IPS DF 19.7 (cell line): ENCODE measurements at places on chromosomes 2 and 18.

DNA sequence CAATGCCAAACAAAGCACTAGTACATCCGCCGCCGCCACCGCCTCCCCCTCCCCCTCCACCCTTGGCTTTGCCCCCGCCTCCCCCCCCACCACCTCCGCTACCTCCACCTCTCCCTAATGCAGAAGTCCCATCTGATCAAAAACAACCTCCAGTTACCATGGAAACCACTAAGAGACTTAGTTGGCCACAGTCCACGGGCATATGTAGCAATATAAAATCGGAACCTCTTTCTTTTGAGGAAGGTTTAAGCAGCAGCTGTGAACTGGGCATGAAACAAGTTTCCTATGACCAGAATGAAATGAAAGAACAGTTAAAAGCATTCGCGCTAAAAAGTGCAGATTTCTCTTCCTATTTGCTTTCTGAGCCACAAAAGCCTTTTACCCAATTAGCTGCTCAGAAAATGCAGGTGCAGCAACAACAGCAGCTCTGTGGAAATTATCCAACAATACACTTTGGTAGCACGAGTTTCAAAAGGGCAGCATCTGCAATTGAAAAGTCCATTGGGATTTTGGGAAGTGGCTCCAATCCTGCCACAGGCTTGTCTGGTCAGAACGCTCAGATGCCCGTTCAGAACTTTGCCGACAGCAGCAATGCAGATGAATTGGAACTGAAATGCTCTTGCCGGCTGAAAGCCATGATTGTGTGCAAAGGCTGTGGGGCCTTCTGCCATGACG lies 168.0 kb downstream of the ASXL3 start:
- DNase-seq, result no peak

DNA sequence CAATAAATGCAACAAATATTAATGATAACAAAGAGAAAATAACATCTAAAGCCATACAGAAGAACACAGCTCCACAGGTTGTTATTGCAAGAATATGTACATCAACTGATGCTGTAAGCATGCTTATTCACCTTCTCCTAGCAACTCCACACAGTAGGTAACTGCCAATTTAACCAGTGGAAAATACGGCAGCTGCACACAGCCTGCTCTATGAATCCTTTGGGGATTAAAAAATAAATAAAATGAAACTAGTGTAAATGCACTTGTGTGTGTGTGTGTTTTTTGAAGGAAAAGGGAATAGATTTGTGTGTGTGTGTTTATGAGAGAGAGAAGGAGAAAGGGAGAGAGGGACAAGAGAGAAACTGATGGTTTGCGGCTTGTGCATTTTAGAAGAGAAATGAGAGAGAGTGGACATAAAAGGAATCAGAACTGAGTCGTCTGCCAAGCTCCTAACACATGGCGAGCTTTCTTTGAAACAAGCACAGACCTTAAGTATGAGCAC lies 96.2 kb upstream of the PDE1A start:
- DNase-seq, result no peak

DNA sequence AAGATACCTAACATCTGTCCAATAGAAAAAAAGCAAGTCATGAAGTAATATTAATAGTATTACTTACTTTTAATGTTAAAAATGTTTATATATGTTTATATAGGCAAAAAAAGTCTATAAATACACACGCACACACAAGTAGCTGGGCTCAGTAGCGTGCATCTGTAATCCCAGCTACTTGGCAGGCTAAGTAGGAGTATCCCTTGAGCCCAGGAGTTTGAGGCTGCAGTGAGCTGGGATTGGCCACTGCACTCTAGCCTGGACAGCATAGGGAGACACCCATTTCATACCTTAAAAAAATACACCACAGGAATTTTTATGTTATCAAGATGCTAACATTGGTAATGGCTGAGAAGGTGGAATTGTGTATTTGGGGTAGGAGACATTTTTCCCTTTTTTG lies 17.4 kb upstream of the AFTPH start:
- no peak for DNase-seq

DNA sequence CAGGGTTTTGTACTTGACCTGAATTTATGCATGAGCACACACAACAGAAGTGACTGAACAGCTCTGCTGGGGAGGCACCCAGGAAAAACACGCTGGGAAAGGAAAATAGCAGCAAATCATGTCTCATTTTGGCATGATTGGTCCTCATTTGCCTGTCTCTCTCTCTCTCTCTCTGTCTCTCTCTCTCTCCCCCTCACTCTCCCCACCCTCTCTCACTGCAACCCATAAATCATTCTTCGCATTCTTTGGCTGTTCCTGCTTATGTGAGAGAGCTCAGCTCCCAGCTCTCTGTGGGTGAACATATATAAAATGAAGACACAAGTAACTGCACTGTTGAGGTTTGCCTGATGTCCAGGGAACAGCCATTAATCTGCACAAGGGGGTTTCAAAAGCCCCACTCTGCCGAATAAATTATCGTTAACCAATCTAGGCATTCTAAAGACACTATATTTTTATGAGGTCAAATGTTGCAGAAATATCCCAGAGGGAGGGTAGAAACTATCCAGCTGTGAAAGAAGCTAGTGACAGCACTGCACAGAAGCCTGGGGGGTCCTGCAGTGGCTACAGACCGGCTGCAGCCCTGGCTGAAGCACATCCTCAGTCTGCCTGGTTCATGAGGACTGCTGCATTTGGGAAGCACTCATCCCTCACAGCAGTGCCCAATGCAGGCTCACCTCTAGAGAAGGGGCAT lies 260.3 kb downstream of the AFF3 start:
- no peak for DNase-seq

GRCh38 chr2:191500566-191500883 lies 177.4 kb upstream of the NABP1 start:
- DNase-seq, result no peak

GRCh38 chr2:159775021-159775420 lies 23.0 kb downstream of the CD302 start:
- no peak for DNase-seq

- DNase-seq, result no peak
Observed at GRCh38 chr2:42336361-42336965, 24.6 kb downstream of the COX7A2L start.

DNA sequence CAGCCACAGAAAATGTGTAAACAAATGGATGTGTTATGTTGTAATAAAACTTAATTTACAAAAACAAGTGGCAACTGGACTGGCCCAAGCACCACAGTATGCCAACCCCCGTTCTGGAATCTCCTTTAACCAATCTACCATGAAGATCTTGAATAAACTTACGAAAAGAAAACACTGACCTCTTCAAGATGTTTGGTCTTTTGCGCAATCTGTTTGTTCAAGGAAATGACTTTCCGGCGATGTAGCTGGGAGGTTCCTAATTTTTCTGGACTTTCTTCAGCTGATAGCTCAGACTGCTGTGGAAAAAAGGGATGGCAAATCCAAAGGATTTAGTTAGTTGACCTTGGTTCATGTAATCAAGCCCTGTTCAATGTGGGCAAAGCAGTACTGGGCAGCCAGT lies 55.7 kb downstream of the CCDC93 start:
- no peak for DNase-seq

DNA sequence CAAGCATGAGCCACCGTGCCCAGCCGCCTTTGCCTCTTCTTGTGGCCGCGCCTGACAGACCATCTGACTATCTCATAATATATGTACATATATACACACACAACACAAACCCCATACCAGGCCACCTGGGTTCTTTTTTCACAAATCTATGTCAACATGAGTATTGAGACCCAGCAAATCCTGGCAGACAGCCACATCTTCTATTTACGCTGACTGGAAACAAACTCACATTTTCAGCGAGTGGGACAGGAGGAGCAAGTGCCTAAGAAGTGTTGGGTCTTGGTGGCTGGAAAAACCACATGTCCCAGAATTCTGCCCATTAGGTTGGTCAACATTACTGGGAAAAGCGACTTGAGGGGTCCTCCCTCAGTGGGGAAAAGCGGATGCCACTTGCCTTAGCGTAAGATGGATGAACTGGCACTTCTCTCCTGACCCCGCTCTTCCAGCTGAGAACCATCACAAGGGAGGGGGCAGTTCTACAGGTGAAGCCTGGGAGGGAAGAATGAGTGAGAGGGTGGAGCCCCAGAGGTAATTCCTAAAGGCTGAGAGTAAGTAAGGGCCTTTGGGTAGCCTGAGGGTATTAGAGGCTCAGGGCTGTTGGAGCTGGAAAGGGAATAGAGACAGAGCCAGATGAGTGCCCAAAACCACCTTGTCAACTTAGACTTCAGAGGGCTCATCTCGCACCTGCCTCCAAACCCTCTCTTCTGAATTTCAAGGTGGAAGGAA lies 1.9 kb downstream of the SCYGR3 start:
- no peak for DNase-seq
